ENCODE measurements at places on chromosomes 1 and 21.
A peak's percentile ranks its signal among the peaks of the same experiment; 100 is the strongest.

GRCh38 chr1:2631136-2632050 lies 1.4 kb downstream of the MMEL1 start:
- no peak for DNase-seq

DNA sequence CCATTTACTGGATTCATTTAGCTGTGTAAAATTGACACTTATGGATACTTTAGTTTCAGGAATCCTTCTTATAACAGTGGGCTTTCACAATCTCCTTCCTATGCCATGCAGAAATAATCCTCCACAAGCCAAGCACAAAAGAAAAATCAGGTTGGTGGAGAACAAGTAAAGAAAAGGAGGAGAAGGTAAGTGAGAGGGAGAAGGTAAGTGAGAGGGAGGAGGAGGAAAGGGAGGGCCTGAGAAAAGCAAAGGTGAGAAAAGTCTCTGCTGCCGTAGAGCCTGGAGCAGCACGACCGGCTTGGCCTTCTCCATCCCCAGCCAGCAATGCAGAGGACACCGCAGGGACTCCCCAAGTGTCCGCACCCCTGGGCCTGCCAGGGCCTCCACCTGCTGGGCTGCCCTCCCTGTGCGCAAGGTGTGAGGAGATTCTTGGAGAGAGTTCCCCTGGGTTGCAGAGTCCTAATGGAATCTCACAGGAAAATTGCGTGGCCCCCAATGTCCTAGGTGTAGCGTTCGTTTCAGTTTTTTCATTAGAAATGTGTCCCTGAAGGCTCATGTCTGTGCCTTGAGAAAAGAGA lies 39.0 kb downstream of the PRMT2 start:
- DNase-seq, result no peak

DNA sequence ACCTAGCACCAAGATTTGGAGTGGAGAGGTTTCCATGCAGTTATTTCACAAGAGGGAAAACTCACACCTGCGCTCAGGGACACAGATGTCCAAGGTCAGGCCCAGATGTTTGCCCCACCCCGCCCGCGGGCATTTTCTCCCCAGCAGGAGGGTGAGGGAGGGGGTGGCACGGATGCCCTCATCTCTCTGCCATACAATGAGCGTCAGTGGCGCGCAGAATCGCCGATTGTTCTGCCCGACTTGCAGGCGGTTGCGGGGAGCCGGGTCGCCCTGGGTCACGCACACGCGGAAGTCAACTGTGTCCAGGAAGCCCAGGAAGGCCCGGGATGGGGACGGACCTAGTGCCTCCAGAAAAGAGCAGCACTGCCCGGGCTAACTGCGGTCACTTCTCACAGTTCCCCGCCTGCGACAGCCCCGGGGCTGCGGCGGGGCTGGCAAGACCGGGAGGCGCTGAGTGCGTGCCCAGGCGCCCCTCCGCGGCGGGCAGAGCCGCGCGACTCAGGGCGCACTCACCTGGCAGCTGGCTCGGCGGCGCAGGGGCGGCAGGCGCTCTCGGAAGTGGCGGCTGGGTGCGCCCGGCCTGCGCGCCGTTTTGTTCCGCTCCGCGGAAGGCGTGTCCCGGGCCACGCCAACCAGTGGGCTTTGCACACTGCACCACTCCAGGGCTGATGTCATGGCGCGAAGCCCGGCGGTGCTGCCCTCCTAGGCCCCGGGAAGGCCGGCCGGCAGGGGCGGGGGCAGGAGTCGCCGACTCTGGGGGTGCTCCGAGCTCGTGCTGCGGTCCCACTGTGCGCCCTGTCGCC lies at the start of gene CSRP1:
CSRP1 (minus strand) TSS at position 567 of the 803 bp plus-strand sequence. CDS start 10,820 bp downstream, outside the sequence.
- peak; percentile 86 for DNase-seq

DNA sequence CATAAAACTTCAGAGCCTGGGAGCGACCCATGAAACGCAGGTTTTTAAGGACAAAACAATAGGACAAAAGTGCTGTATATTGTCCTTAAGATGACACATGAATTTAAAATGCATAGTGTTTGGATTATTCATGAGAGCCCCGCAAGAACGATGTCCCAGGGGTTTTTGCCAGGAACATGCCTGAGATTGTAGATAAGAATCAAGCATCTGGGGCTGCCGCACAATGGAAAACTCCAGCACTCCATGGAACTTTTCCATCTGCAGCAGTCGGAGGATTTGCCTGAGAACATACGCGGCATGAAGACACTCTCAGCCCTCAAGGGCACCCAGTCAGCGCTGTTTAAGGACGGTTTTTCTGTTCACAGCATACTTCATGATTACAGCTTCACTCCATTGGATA lies 5.3 kb upstream of the ERG start:
- DNase-seq, result no peak

DNA sequence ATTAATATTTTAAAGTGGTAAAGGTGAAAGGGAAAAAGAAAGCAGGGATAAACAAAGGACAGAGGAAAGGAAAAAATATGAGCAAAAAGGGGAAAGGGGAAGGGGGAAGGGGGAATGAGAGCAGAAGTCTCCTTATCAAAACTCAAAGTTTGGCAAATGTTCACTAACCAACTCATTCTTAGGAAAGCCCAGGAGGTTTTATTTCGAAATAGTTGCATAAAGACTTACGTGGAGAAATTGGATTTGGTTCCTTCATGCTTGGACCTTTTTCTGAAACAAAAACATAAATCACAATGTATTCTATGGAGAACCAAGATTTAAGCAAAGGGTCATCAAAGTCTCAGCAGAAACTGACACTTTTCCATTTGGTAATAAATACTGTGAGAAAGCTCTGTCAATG lies 188.1 kb downstream of the TGFBR3 start:
- no peak for DNase-seq

DNA sequence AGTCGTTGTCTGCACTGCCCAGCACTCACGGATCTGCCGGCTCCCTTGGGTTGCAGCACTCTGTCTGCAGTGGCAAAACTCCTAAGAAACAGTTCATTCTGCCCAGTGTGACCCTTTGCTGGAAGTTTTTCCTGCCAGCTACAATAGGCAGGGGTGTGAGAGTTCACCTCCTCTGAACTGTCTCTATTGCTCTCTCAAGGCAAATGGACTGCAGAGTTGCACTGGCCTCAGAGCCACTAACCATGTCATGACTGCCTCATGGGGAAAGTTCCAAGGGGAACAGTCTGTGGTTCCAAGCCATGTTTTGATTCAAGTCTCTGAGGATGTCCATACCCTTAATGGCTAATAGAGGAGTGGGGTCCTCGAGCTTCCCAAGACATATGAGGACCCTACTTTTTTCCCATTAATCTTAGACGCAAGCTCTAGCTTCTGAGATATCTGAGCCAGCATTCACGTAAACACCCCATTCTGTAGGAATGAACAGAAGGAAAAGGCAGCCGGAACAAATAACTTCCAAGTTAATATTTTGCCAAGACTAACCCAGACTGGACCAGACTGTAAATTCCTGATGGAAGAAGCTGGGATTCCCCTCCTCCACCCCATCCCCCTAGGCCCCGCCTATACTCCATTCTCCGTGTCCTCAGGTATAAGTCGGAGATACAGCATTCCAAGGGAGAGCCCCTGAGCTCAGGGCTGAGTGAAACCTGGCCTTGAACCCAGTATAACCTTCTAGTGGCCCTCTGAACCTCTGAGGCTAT lies 93.8 kb upstream of the AKT3 start:
- no peak for DNase-seq
